ENCODE measurements at places on chromosomes 6 and 20.

DNA sequence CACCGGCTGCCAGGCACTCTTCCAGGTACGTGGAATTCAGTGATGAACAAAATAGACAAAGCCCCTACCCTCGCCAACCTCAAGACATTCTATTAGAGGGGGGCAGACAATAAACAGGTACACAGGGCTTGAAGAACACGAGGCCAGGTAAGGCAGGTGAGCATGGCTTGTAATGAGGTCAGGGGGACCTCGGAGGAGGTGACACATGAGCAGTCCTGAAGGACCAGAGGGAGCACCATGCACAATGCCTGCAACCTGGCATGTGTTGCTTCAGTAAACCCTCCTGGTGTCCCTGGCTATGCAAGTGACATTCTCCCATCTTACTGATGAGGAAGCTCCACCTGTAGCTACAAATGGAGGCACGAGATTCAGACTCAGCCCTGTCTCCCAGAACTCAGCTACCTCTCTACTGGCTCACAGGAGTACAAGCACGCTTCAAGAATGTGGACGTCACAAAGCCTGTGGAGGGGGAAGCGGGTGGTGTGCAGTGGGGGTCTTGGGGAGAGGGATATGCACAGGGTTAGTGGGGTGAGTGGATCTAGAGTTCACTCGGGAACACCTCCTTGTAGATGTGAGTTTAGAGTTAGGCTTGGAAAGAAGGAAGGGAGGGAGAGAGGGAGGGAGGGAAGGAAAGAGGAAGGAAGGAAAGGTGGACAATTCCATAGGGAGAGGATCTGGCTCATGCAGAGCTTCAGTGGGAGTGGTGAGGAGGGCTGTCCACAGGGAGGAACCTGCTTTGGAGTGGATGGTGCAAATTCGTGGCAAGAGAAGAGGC lies 7.6 kb upstream of the MAPK13 start:
- DNase-seq: no peak

DNA sequence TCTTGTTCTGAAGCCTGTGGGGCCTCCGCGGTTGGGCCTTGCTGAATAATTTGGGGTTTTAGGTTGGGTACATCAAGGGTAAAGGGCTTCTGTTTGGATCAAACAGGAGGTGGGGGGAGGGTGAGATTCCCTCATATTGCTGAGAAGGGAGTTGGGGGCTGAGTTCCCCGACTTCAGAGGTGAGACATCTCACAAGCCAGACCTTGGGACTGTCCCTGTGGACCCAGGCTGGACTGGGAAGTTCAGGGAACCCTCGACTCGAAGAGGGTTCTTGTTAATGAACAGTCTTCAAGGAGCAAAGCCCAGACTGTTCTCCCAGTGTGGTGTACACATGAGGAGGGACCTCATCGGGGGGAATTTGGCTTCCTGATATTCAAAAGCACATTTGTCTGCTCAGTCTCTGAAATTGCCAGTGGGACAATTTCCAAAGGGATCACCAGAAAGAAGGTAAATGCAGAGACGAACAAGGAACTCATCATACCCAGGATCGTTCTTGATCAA lies 118.5 kb downstream of the SYCP2 start:
- DNase-seq: no peak

DNA sequence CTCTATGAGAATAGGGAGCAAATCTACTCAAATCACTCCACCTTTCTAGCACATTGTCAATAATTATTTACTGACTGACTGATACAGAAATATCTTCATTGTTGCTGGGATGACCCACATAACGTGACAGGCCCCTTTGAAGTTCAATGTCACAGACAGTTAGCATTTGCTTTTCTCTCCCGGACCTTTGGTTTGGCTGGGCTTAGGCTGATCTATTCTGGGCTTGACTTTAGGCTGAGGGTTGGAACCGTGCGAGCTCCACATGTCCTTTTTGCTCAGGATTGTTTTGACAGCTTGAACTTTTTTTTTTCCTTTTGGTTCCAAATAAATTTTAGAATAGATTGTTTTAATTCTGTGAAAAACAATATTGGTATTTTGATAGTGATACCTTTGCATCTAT lies 12.0 kb downstream of the ULBP3 start:
- DNase-seq: no peak

GRCh38 chr6:170510631-170511030 lies 42.5 kb downstream of the PSMB1 start:
- no peak for DNase-seq

- DNase-seq: no peak
Measured at GRCh38 chr6:49416195-49416594, 46.9 kb downstream of the MMUT start.

DNA sequence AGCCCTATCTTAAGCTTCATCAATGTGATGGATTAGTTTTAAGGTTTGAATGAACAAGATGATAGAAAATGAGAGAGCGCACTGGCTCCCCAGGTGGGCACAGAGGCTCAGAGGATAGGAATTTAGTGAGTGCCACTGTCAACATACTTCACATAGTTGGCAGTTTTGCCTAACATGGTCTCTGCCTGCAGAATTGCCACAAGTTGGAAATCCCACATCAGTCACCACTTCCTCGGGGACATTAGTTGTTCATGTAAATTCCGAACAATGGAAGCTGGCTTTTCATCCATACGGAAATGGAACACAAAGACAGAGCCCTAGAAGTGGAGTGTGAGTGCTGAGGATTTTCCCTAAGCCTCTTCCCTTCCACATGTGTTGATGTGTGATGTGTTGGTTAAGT lies 123.9 kb upstream of the PHACTR1 start:
- DNase-seq: no peak

GRCh38 chr6:167546611-167547327 lies 221.9 kb downstream of the TTLL2 start:
- no peak for DNase-seq

- no peak for DNase-seq
Measured at GRCh38 chr6:167998215-167998614, 744 bp downstream of the KIF25 start.

DNA sequence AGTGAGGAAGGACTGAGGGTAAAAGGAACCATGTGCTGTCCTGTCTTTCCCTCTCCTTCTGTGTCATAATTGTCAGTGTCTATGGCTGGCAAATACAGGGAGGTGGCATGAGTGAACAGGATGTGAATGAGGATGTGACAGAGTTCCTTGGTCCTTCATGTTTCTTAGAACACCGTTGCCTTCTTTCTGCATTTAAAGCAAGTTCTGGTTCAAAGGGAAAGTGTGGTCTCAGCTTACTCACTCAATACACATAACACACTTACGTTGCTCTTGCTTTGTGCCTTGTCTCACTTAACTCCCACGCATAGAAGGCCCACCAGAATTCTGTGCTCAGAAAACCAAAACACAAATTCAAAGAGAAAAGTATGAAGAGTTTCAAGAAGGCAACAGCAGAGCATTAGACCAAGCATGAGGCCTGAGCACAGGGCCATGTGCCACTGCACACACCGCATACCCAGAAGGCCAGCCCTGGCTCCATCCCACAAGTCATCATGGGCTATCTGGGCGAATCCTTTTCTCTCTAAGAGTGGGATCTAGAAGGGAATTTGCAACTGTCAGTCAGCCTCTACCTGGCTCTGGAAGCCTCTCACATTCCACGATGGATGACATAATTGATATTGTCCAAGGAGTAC lies 38.9 kb upstream of the SAYSD1 start:
- no peak for DNase-seq

DNA sequence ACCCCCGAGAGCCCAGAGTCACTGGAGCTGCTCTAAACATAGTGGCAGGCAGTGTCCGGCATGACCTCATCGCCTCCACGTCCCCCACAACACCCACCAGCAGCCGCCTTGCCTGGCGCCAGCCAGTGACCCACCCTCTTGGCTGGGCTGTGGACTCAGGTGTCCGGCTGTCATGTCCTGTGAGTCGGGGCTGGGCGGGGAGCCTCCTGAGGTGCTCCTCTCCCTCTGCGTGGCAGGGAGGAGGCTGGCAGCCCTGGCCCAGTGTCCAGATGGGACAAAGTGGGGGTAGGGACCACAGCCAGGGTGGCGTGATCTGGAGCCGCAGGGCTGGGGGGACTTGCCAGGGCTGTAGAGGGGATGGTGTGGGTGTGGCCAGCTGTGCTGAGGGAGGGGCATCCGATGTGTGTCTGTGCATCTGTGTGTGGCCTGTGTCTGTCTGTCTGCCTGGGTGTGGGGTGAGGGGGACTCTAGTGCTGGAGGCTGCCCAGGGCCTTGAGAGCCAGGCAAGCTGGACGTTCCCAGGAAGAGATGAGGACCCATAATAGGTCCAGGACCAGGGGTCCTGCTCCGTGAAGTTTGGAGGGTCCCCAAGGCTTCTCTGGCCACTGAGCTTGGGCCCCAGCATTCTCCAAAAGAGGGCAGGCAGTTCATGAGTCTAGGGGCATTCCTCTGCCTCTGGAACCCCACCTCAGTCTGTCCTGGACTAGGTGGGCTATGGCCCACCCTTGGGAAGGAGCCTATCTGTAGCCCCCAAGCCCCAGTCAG lies 2.3 kb upstream of the SOX18 start:
- no peak for DNase-seq

- no peak for DNase-seq
Measured at GRCh38 chr20:8260837-8261251, 128.8 kb downstream of the PLCB1 start.
